ENCODE measurements at places on chromosomes 11 and 22.

GRCh38 chr11:112005422-112006094 is 19.6 kb upstream of the DLAT start:
- DNase-seq, result no peak

DNA sequence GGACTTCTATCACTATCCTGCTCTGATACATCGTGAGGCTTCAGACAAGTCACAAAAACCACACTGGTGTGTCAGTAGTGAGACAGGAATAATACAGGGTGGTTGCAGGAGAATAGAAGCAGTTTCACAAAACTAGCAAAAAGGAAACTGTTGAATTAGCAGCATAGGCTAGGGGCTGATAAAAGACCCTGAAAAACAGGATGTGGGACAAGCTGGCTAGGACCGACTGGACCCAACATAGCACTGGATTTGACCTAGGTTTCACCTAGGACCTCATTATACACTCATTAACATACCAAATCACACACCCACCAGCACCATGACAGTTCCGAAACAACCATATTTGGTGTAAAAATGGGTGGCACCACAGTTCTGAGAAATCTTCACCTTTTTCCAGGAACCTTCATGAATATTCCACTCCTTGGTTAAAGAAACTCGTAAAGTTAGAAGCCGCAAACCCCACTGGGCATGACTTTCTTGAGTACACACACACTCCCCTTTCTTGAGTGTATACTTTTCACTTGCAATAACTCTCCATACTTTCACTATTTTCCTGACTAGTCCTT is 76.2 kb downstream of the SLC1A2 start:
- peak; percentile 20 for DNase-seq

DNA sequence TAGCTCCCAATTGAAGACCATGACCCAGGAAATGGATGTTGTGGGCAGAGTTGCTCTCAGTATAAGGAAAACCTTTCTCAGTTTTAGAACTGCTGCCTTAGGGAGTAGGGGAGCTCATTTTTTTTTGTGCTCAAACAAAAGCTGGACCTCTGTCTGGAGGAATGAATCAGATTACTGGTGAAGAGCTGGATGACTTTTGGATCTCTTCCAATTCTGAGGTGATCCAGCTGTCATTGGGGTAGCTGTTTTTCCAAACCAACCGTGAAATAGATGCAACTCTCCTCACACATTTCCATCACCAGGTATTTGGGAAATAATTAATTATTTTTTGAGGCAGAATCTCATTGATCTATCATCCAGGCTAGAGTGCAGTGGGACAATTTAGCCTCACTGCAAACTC is 251.3 kb upstream of the PLET1 start:
- no peak for DNase-seq

- no peak for DNase-seq
These were observed 77.8 kb downstream of the CDKN1C start for GRCh38 chr11:2807801-2808241.

- no peak for DNase-seq
These were observed 889.7 kb upstream of the API5 start for GRCh38 chr11:42422090-42422489.

DNA sequence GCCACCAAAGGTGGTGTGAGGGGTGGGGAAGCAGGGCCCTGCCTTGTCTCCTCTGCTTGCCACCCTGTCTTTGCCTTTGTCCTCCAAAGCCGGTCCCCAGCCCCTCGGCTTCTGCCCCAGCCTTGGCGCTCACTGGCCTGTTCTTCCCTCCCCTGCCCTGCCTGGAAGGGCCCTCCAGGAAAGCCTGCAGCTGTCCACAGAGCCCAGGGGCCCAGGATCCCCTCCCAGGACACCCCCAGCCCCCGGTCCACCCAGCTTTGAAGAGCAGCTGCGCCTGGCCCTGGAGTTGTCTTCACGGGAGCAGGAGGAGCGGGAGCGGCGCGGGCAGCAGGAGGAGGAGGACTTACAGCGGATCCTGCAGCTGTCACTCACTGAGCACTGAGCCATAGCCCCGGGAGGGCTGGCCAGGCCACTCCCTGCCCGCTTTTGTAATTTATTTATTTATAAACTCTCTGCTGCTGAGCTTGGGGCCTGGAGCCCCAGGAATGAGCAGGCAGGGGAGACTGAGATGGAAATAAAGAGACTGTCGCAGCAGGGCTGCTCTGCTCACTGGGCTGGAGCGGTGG is 1.3 kb upstream of the SSH3 start:
- no peak for DNase-seq

GRCh38 chr22:36371920-36372319 is 15.8 kb downstream of the MYH9 start:
- DNase-seq, result no peak

GRCh38 chr22:45454275-45454674 is 40.8 kb downstream of the RIBC2 start:
- DNase-seq, result no peak

GRCh38 chr22:42661985-42662831 is 13.0 kb upstream of the CYB5R3 start:
- DNase-seq, result peak; percentile 74

DNA sequence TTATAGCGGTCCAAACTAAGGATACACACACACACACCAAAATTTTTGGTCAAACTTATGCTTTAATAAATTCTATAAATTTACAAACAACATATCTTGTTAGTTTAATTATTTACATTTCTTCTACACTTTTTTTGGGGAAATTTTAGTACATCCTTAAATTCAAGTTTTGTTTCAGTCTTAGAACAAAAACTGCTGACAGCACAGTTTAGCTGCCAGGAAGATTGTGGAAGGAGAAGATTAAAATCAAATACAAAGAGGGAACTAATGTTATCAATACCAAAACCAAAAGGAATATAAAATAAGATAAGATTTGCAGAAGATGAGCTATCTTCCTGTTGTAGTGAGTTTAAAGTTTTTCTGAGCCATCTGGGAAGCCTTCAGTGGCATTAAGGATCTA is 368.8 kb downstream of the AASDHPPT start:
- no peak for DNase-seq

DNA sequence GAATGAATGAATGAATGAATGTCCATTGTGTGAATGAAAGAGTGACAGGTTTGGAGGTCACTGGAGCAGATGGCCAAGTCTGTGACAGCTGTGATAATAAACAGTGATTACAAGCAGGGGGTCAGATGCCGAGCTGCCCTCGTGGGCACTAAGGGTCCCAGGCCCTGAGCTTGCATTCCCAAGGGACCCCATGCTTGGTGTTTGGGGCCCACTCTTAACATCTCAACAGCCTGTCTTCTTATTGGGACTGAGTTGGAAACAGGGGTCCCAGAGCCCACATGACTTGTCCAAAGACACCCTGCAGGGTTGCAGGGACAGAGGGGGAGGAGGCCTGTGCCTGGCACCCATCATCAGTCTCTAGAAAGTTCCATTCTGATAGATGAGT is 12.0 kb upstream of the ANO1 start:
- no peak for DNase-seq

DNA sequence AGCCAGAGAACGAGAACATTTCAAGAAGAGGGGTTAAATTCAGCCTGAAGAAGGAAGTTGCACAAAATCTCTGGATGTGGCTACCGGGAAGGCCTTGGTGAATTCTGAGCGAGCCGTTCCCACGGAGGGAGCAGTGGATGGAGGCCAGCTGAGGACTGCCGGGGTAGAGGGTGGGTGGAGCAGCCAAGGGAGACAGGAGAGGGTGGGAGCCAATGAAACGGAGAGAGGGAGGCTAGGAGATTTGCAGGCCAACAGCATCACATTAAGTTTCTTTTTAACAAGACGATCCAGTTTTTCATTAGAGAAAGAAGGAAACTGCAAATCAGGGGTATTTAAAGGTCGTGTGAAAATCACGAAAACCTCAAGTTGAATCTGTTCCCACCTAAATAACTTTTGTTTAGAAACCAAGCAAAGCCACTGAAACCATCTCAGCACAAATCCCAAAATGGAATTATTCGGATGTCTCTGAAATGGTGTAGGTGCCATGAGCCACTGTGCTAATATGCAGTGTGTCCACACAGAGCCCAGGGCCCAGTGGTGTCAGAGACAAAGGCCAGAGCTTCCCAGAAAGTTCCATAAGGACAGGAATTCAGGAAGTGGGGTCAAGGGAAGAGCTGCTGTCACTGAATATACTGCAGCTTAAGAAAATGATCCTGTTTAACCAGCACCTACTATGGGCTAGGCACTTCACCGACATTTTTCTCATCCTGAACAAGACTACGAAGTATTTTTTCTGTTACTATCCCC is 59.7 kb upstream of the SLC35C1 start:
- DNase-seq, result no peak

DNA sequence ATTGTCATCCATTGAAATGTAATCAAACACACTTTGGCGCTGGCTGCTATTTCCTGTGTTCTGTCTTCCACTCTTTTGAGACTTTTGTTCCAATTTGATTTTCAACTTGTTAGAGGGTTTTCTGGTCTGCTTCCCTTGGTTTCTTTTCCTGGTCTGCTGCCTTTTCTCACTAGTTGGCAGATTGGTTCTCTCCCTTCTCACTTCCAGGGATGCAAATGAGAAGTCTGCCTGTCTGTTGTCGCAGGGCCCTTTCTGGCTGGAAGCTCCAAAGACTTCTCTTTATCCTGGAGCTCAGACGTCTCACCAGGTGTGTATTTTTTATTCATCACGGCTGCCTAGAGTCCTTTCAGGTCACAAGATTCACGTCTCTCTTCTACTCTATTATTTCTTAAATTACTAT is 84.0 kb downstream of the RPS6KA4 start:
- DNase-seq, result no peak

DNA sequence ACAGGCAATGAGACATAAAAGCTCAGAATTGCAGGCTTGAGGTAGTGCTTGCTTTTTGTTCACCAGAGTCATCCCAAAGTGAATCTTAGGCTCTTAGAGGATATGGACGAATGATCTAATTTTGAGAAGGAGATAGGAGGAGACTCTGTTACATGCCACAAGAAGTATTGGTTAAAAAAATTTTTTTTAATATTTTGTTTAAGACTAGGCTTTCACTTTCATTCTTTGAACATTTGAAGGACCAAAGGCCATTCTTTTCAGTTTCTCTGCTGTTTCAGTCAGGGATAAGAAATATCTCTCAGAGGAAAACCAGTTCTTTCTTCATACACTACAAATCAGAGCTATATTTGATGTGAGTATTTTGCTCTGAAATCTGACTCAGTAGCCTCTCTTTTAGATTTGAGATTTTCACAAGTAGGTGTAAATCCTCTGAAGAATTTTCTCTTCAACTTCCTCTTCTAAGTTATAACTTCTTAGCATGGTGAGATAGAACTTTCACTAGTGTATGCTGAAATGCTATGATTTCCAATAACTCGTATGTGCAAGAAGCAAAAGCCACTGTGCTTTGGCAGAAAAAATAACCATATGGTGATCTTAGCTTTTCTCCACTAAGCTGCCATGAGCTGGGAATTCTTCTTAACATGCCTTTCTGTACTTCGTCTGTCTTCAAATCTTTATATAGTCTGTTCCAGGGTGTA is 24.1 kb upstream of the FAM181B start:
- DNase-seq, result no peak

DNA sequence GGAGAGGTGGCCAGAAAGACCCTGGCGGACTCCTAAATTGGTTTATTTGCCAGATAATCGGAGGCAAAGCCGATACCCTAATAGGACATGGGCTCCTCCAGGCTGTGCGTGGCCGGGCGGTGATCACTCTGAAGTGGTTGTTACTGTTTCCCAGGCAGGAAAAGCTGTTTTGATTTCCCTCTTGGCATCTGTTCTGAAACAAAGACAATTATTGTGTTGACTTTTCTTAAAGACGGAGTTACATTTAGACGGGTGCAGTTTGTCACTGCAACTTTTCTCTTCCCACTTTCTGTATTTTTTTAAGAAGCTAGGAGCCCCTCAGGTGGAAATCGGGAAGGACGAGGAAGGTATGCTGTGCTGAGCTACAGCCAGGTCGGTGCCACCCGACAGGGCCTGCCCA is 1288.4 kb downstream of the BRD1 start:
- no peak for DNase-seq

DNA sequence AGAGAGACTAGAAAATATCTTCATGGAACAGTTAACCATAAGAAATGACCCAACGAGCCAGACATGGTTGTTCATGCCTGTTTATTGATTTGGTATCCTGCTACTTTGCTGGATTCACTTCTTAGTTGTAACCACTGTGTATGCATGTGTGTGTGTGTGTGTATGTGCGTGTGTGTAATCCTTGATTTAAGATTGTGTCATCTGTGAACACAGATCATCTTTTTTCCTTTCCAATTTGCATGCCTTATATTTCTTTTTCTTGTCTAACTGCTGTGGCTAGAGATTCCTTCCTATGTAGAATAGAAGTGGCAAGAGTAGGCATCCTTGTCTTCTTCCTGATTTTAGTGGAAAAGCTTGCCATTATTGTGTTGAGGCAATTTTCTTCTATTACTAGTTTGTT is 16.4 kb upstream of the CLTCL1 start:
- no peak for DNase-seq

GRCh38 chr11:79400717-79401330 is 40.0 kb downstream of the TENM4 start:
- no peak for DNase-seq

GRCh38 chr11:34358258-34358727 is 483 bp upstream of the ABTB2 start:
- DNase-seq, result no peak

DNA sequence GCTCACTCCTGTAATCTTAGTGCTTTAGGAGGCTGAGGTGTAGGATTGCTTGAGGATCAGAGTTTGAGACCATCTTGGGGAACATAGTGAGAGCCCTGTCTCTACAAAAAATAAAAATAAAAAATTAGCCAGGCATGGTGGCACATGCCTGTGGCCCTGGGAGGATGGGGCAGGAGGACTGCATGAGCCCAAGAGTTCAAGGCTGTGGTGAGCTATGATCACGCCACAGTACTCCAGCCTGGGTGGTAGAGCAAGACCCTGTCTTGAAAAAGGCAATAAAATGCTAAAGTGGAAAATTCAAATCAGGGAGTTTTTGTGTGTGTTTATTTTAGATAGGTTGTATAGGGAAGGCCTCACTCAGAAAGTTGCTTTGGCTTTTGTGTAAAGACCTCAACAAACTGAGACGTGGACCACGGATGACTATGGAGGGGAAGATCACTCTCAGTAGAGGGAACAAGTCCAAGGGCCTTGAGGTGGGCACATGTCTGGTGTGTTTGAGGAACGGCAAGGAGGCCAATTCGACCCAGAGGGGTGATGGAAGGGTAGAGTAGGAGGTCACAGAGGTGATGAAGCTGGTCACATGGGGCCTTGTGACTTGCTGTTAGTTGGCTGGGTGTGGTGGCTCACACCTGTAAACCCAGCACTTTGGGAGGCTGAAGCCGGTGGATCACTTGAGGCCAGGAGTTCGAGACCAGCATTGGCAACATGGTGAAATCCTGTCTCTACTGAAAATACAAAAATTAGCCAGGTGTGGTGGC is 35.7 kb downstream of the WEE1 start:
- DNase-seq, result no peak

DNA sequence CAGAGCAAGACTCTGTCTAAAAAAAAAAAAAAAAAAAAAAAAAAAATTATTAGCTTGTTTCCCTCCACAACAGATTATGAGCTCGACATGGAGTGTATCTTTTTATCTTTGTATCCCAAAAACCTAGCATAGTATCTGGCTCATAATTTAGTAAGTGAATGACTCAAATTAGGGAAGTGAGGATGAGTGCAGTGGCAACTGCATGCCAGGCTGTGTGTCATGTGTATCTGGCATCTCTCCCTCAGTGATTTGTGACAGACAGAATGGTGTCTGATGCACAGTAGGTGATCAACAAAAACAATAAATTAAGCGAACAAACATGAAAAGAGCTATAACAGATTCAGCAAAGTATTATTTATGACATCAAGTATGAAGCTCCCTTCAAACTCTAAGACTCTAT is 7.2 kb downstream of the STK33 start:
- no peak for DNase-seq

Data from activated T-cell treated with anti-CD3 and anti-CD28 coated beads for 48 hours (primary cell).